ENCODE measurements at places on chromosomes 16 and 17. TPM values are rescaled to one million over a fixed set of nuclear protein-coding genes. Genes with fewer than 3 reads are reported as not detected.

DNA sequence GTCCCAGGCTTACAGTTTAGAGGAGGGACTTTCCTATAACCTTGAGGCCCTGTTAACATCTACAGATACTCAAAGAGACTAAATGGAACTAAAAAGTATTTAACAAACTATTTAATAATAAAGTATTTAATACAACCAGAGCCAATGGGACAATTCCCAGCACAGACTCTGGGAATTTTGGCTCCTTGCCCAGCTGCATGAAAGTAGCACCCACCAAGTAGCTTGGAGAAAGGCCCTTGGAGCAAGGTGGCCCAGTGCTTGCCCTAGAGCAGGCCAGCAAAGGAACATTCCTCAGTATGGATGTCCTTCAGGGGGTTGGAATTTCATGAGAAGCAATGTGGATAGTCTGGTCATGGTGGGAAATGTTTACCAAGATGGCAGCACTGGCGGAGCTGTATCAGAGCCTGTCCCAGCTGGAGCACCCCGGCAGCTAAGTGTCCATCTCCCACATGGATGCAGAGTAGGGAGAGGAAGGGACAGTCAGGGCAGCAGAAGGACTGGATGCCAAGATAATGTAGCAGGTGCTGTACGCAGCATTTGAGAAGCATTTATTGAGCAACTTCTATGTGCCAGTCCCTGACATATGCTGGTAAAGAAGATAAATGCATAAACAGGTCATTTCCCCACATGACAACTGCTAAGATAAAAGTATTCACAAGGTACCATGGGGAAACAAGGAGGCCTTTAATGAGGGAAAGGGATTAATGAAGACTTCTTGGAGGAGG lies 5.2 kb upstream of the SMARCD2 start:
- peaks cover 19% of the 10 kb centered on the region for H3K4me1 ChIP-seq
- H3K27ac ChIP-seq: no peak overlapping the region
- DNase-seq: no peak
- no peaks in the 10 kb centered on the region for H3K27me3 ChIP-seq
- no peaks in the 10 kb centered on the region for H3K36me3 ChIP-seq

The SPN gene
- total RNA-seq: 7.4 TPM

DNA sequence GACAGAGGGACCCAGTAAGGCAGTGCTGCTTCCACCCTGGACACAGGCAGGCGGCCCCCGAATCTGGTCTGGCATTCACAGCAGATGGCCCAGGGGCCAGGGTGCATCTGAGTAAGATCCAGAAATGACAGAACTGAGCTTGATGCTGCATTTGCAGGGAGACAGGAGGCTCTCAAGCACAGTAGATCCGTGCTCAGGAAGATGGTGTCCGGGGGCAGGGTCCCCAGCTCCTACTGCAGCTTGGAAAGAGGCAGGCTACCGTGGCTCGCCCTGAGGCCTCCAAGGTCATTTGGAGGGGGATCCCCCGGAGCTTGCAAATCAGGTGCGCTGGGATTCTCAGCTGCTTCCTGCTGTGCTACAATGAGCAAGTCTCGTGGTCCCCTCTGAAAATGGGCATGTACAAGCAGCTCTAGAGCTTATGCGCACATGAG lies 2.2 kb downstream of the C16orf95 start:
- no peak for DNase-seq
- H3K36me3 ChIP-seq: no peaks in the 10 kb centered on the region
- peaks cover 14% of the 10 kb centered on the region for H3K4me1 ChIP-seq

The USP6 gene
- total RNA-seq: 0.49 TPM

GRCh38 chr17:62140836-62141235 lies 75.8 kb upstream of the MED13 start:
- no peaks in the 10 kb centered on the region for H3K27me3 ChIP-seq
- no peak for DNase-seq
- H3K27ac ChIP-seq: no peak overlapping the region

DNA sequence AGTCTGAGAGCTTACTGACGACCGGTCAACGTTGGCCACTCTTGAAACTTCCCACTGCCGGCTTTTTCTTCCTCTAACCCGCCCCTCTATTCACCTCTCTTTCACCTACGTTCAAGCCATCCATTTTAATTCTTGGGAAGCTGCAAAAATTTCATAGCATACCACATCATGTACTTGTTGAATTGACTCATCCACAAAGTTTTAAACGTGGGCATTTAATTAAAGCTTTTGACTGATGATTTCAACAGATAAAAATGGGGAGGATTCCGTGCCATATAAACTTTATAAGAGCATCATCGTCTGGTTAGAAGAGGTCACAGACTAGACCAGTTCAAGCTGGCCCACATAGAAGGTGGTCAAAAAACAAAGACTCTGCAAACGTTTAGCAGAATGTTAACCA lies 22.5 kb downstream of the VPS53 start:
- no peaks in the 10 kb centered on the region for H3K27me3 ChIP-seq
- no peak overlapping the region for H3K27ac ChIP-seq
- H3K36me3 ChIP-seq: no peaks in the 10 kb centered on the region
- peaks cover 16% of the 10 kb centered on the region for H3K4me1 ChIP-seq

DNA sequence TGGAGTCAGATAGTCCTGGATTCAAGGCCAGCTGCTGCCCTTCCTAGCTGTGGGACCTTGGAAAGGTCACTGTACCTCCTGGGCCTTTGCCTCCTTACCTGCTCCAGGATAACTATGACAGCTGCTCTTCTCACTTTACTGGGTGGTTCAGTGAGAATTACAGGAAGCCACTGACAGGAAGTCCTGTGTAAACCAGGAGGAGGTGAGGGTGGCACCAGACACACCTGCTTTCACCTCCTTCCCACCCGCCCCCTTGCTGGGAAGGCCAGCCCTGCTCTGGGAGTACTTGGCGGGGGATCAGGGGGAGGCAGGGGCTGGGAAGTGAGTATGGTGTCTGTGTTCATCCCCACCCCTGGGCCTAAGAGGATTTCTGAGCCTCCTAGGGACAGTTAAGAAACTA lies 42.6 kb downstream of the CPNE2 start:
- no peak overlapping the region for H3K4me3 ChIP-seq
- peaks cover 10% of the 10 kb centered on the region for H3K4me1 ChIP-seq
- H3K27ac ChIP-seq: no peak overlapping the region
- DNase-seq: no peak
- H3K27me3 ChIP-seq: no peaks in the 10 kb centered on the region

DNA sequence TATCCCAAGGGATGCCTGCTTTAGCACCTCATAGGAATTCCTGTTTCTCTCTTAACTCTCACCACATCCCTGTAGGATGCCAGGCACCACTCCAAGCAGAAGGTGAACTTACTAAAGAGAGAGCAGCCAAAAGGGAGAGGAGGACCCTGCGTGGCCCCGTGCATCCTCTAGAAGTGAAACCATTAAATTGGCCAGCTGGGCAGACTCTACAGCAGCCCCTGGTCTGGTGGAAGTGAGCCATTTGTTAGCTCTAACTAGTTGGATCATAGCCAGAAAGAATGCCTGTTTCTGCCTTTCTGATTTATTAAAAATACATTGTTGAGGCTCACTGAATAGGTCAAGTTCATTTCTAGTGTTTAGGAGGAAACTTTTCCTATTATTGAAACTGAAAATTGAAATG lies 22.3 kb downstream of the TMEM11 start:
- H3K4me3 ChIP-seq: no peak overlapping the region
- H3K27me3 ChIP-seq: no peaks in the 10 kb centered on the region
- H3K4me1 ChIP-seq: peaks cover 28% of the 10 kb centered on the region
- no peak for DNase-seq

GRCh38 chr17:47676510-47677165 lies 17.3 kb upstream of the TBKBP1 start:
- no peak for DNase-seq
- no peak overlapping the region for H3K27ac ChIP-seq
- H3K27me3 ChIP-seq: no peaks in the 10 kb centered on the region
- no peak overlapping the region for H3K4me3 ChIP-seq

The KRTAP1-5 gene
- total RNA-seq: not detected

The ZNF688 gene
- 20.1 TPM for total RNA-seq

GRCh38 chr16:66036793-66037715 lies 329.4 kb upstream of the CDH5 start:
- peaks cover 23% of the 10 kb centered on the region for H3K4me1 ChIP-seq
- H3K27ac ChIP-seq: no peak overlapping the region
- no peak for DNase-seq
- H3K36me3 ChIP-seq: no peaks in the 10 kb centered on the region
- H3K27me3 ChIP-seq: no peaks in the 10 kb centered on the region

DNA sequence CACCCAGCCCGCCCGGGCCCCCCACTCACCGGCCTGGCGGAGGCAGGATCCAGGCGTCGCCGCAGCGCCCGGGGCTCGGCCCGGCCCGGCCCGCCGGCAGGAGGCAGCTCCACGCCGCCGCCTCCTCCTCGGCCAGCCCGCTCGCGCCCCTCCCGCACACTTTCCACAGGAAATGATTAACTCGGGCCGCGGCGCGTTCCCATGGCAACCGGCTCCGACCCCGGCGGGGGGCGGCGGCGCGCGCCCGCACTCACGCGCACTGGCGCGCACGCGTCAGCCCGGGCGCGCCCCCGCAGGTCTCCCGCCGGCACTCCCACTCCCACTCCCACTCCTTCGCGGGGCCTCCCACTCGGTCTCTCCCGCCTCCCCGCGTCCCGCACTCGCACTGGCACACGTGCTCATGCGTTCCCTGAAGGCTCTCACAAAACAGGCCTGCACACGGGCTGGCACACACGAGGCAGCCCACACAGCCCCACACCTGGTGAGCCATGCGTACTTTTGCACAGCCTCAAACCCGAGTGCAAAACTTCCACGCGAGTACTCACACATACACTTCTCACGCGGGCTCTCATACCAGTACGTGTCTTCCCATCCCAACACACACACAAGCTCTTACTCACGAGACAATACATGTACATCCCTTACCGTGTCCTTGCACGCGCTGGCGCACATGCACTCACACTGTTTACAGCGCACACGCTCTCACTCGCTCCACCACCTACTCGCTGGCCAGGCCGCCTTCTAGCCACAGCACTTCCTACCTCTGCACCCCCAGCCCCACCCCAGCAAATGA lies at the start of gene KIFC3:
KIFC3 (minus strand) TSS at position 151 of the 793 bp plus-strand sequence. CDS start 4,248 bp downstream, outside the sequence.
- H3K36me3 ChIP-seq: no peaks in the 10 kb centered on the region
- no peaks in the 10 kb centered on the region for H3K27me3 ChIP-seq
- peak within 1 kb of the TSS; percentile 93 for H3K27ac ChIP-seq
- peaks cover 61% of the 10 kb centered on the region for H3K4me1 ChIP-seq

The CDH1 gene
- 116 TPM for total RNA-seq

DNA sequence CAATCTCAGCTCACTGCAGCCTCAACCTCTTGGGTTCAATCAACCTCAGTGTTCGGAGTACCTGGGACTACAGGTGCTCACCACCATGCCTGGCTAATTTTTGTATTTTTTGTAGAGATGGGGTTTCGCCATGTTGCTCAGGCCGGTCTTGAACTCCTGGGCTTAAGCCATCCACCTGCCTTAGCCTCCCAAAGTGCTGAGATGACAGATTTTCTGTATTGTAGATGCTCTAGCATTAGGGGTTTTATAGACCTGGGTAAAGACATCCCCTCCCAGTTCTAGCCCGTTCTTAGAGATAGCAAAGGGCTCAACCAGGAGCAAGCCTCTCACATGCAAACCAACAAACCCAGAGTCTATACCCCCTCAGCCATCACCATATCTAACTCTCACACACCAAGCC lies 57.3 kb downstream of the XYLT1 start:
- no peaks in the 10 kb centered on the region for H3K27me3 ChIP-seq
- peaks cover 36% of the 10 kb centered on the region for H3K4me1 ChIP-seq
- DNase-seq: no peak
- H3K36me3 ChIP-seq: no peaks in the 10 kb centered on the region

The KRT9 gene
- total RNA-seq: not detected

DNA sequence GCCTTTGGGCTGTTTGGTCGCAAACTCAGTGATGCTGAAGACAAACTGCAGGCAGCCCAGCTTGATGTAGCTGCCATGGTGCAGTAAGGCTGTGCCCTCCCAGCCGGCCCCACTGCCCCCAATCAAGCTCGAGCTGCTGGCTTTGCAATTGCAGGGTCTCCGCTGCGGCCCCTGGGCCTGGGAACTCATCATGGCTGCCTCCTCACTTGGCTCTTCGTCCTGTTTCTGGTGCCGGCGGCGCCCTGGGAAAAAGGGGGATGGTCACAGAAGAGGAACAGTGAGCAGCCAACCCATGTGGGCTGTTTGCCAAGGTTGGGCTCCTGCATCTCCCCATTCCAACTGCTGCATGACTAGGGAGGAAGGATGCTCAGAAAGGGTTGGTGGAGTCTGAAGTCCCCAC lies 3.4 kb upstream of the DHRS13 start:
- H3K4me3 ChIP-seq: no peak overlapping the region
- H3K36me3 ChIP-seq: peaks cover 37% of the 10 kb centered on the region
- H3K4me1 ChIP-seq: peaks cover 57% of the 10 kb centered on the region
- no peaks in the 10 kb centered on the region for H3K27me3 ChIP-seq
- no peak for DNase-seq
- H3K27ac ChIP-seq: peak overlapping the region; percentile 84

GRCh38 chr17:80438806-80439205 lies 23.8 kb downstream of the ENDOV start:
- no peaks in the 10 kb centered on the region for H3K36me3 ChIP-seq
- no peaks in the 10 kb centered on the region for H3K4me1 ChIP-seq
- no peak overlapping the region for H3K27ac ChIP-seq
- DNase-seq: no peak
- no peak overlapping the region for H3K4me3 ChIP-seq
- H3K27me3 ChIP-seq: no peaks in the 10 kb centered on the region

The SEC14L1 gene
- 40.5 TPM for total RNA-seq

DNA sequence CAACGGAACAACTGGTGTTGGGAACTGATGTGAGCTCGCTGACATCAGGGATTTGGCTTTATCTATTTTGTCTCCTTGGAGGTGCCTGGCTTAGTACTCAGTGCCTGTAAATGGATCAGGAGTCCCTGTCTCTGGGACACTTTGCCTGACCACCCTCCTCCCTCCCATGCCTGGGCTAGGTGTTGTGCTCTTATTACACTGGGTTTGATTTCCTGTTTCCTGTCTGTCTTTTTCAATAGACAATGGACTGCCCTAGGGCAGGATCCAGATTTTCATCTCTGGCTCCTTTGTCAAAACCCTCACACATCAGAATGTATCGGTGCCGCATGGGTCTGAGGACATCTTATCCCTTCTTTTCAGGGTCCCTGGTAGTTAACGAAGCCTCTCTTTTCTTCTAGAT lies 223.6 kb upstream of the ASIC2 start:
- no peaks in the 10 kb centered on the region for H3K27me3 ChIP-seq
- H3K36me3 ChIP-seq: no peaks in the 10 kb centered on the region
- no peak overlapping the region for H3K4me3 ChIP-seq
- no peaks in the 10 kb centered on the region for H3K4me1 ChIP-seq
- no peak overlapping the region for H3K27ac ChIP-seq

The SULT1A4 gene
- total RNA-seq: 9.6 TPM

GRCh38 chr16:75476817-75477216 lies 12.3 kb upstream of the TMEM170A start:
- no peak for DNase-seq
- H3K4me3 ChIP-seq: no peak overlapping the region
- no peaks in the 10 kb centered on the region for H3K4me1 ChIP-seq
- H3K27ac ChIP-seq: no peak overlapping the region
- H3K36me3 ChIP-seq: no peaks in the 10 kb centered on the region

The LPO gene
- total RNA-seq: not detected

- DNase-seq: no peak
- no peaks in the 10 kb centered on the region for H3K36me3 ChIP-seq
- no peaks in the 10 kb centered on the region for H3K4me1 ChIP-seq
- H3K27me3 ChIP-seq: no peaks in the 10 kb centered on the region
- no peak overlapping the region for H3K27ac ChIP-seq
Observed at GRCh38 chr17:5631958-5632590, 47.8 kb upstream of the NLRP1 start.

The NHLRC4 gene
- total RNA-seq: 0.74 TPM

- H3K4me1 ChIP-seq: no peaks in the 10 kb centered on the region
- no peak overlapping the region for H3K4me3 ChIP-seq
- H3K27me3 ChIP-seq: no peaks in the 10 kb centered on the region
- H3K36me3 ChIP-seq: no peaks in the 10 kb centered on the region
Observed at GRCh38 chr16:5442986-5443385, 345.4 kb upstream of the EEF2KMT start.

The KRTAP2-3 gene
- not detected for total RNA-seq

The SMIM36 gene
- total RNA-seq: not detected
